MV-4-11 (cell line): ENCODE measurements at places on chromosomes 3 and 15.

- peak; percentile 7 for DNase-seq
These were observed 21.0 kb downstream of the GLCE start for GRCh38 chr15:69181424-69181823.

- no peak for DNase-seq
These were observed 400.4 kb upstream of the TGFBR2 start for GRCh38 chr3:30206051-30206450.

- DNase-seq, result peak; percentile 63
These were observed 3.4 kb downstream of the TMCC1 start for GRCh38 chr3:129890125-129890524.

- no peak for DNase-seq
These were observed 18.0 kb upstream of the DUT start for GRCh38 chr15:48313216-48313615.

DNA sequence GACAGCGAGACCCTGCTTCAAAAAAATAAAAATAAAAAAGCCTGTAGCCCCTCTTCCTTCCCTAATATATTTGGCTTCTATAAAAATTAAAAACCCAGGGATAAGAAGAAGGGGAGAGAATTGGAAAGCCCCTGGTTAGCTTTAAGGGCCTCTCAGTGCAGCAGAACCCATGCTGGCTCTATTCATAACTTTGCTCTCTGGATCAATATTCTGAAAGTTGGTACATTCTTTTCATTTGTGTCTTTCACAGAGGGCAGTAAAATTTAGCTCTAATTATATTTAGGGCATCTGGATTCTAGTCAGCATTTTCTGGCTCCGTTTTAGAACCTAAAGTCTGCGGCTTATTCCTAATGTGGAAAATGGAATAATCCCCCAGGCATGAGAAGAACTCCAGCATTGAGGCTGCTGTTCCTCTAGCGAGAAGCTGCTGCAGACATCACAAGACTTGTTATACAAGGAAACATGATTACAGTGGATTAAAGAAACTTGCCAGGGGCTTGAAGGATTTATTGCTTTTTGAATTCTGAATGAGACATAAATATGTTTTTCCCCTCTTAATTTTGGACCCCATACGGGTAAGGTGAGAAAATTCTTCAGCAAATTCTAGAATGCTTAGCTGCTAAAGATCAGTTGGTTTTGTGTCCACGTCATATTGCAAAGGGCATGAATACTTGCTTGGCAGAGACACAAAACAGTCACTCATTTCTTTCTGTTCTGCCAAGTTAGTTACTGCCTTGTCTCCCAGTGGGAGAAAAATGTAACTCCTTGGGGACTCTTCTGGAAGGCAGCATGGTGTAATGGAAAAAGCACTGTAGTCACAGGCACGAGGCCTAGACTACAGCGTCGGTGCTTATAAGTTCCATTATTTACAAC, 177.7 kb downstream of the VGLL4 start:
- no peak for DNase-seq

DNA sequence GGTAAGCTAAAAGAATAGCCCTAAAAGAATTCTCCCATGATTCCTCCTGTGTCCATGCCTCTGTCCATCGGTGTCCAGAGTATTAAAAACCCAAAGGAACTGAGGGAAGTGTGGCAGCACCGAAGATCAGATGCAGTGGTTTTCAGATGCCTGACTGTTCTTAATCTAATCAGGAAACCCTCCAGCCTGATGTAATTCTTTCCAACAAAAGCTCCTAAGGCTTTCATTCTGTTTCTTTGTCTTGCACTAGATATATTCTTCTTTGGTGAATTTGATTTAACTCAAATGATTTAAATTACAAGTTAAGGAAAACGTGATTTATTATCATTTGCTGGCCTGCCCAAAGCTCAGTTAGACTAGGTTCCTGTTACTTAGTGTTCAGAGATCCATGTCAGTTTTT, 71.2 kb downstream of the ARHGAP31 start:
- DNase-seq, result no peak

DNA sequence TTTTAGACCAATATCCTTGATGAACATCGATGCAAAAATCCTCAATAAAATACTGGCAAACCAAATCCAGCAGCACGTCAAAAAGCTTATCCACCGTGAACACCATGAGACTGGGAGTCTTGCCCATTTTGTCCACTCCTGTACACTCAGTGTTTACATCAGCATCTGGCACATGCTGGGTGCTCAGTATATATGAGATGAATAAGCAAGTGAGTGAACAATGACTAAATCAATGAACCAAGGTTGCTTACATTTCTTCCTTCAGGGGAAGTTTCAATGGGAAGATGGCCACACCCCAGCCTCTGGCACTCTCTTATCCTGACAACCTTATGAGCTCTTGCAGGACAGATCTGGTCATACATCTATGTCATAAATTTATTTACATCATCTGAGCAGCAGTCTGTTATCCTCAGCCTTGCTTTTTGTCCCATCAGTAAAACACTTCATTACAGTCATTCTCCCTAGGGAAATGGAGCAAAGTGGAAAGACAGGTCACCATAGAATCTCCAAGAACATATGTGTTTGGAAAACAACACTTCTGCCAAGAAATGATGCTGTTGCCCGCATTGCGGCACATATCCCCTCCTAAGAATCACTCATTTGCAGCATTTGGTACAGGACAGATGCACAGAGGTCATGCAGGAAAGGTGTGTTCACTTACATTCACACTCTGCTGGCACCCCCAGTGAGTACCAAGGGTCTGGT, 171.8 kb upstream of the EIF1B start:
- DNase-seq, result no peak

DNA sequence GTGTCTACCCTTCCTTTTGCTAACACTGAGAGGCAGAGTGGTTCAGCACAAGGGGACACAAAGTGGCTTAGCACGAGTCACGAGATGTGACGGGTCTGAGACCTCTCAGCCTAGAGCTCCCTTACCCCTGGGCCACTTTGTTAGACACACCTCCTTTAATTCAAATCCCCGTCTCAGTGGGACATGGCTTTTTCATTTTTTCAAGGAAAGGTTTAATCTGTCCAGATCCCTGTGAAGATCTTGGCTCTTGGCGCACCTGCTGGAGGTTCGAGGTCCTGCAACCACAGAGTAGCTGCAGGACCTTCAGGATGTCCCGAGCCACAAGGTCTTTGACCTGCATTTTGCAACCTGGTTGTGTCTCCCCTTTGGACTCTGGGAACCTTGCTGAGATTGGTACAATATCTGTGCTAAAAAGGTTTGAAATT, 52.0 kb downstream of the LPP start:
- DNase-seq, result no peak

DNA sequence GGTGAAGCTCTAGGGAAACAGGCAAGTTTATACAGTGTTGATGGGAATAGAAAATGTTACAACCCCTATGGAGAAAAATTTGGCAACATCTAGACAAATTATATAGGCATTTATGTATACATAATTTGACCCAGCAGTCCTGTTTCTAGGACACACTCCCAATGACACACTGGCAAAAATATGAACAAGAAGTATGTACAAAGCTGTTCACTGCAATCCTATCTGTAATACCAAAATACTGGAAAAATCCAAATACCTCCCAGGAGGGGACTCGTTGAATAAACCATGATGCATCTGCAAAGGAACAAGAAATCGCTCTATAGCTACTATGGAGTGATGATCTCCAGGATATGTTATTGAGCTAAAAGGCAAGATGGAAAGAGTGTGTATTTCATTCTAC, 8.5 kb downstream of the BFSP2 start:
- no peak for DNase-seq

GRCh38 chr15:99614749-99615288, 49.0 kb downstream of the MEF2A start:
- DNase-seq, result peak; percentile 63

- peak; percentile 38 for DNase-seq
These were observed 13.3 kb downstream of the ZNF280D start for GRCh38 chr15:56719774-56720555.

GRCh38 chr3:81295906-81296577, 465.4 kb downstream of the GBE1 start:
- DNase-seq, result no peak

DNA sequence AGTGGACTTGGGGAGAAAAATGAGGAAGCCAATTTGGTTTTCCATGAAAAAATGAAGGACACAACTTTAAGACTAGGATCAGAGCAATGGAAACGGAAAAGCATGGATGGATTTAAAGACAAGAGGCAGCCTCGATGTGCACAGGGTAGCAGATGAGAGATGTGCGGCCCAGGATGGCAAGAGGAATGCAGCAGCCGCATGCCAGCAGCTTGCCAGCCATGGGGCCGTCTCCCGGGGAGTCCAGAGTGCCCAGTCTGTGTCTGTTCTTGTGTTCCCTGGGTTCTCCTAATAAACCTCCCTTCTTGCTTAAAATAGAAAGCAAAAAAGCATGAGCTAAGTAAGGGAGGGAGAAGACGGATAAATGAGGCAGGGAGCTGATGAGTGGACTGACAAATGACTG, 68.0 kb upstream of the IQSEC1 start:
- no peak for DNase-seq

- peak; percentile 8 for DNase-seq
These were observed 44.8 kb downstream of the KBTBD12 start for GRCh38 chr3:127959873-127960272.

DNA sequence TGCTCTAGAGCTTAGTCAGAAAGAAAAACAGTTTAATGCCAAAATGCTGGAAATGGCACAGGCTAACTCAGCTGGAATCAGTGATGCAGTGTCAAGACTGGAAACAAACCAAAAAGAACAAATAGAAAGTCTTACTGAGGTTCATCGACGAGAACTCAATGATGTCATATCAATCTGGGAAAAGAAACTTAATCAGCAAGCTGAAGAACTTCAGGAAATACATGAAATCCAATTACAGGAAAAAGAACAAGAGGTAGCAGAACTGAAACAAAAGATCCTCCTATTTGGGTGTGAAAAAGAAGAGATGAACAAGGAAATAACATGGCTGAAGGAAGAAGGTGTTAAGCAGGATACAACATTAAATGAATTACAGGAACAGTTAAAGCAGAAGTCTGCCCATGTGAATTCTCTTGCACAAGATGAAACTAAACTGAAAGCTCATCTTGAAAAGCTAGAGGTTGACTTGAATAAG, 150.5 kb upstream of the LRRFIP2 start:
- peak; percentile 56 for DNase-seq

- DNase-seq, result no peak
These were observed 44.9 kb upstream of the CHL1 start for GRCh38 chr3:151614-152189.

DNA sequence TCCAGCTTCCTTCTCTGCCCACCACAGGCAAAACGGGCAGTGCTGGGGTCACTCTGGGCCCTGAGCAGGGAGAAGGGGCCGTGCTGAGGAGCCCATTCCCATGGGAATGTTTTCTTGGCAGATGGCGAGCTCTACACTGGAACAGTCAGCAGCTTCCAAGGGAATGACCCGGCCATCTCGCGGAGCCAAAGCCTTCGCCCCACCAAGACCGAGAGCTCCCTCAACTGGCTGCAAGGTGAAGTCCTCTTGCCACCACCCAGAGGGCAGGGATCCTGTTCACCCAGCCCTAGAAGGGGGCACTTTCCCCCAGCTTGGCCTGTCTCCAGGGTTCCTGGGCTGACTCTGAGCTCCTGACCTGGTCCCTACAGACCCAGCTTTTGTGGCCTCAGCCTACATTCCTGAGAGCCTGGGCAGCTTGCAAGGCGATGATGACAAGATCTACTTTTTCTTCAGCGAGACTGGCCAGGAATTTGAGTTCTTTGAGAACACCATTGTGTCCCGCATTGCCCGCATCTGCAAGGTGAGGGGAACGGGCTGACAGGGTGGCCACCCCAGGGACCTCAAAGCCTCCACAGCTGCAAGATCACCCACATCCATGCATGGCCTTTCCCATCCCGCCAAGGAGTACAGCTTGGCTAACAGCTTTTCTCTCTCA, 12.4 kb downstream of the CIB1 start:
- DNase-seq, result peak; percentile 44

DNA sequence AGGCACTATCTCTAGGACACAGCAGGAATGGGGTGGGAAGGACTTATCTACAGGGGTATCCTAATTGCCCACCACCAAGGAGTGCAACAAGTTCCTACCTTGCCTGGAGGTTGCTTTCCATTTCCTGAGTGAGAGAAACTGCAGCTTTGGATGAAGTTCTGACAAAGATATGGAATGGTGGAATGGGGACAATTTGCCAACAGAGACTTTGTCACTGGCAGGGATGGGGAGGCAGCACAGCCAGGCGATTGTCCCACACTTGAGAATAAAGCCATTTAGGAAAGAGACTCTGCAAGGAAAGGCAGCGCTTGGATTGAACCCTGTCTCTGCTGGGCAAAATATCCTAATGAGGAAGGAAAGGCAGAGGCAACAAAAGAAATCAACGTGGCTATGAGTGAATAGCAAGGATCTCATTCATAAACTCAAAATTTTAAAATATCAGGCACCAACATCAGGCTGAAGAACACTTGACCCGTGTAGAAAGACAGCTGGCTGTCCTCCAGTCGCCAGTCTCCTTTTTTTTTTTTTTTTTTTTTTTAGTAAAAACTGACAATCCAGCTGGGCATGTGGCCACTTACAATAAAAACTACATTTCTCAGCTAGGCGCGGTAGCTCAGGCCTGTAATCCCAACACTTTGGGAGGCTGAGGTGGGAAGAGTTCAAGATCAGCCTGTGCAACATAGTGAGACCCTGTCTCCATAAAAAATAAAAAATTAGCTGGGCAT, 31.6 kb upstream of the PDE8A start:
- DNase-seq, result no peak

- DNase-seq, result no peak
These were observed 34.4 kb downstream of the SLCO3A1 start for GRCh38 chr15:91887921-91888373.

DNA sequence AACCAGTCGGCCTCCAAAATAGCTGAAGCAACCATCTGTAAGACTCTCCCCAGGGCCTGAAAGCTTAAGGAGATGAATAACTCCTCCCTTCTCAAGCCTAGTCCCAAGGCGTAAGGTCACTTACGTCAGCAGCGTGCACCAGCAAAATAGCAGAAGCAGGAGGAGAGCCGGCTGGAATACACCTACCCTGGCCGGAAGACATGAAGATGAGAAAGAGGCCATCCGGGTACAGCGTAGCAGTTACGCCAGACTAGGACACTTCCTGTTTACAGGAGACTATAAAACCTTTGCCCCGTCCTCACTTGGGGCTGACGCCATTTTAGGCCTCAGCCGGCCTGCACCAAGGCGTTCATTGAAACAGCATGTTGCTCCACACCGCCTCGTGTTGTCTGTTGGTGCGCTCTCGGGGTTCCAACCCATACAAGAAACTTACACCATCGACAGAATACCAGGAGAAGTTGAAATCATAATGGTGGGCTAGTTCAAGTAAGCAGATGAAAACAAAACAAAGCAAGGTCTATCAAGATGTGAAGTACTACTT, 2.5 kb downstream of the CFAP92 start:
- DNase-seq, result peak; percentile 47

GRCh38 chr15:52101542-52102323, 10.8 kb downstream of the BCL2L10 start:
- DNase-seq, result peak; percentile 92
